ENCODE measurements at places on chromosomes 6 and 20.

GRCh38 chr20:37947943-37948342 lies 45.0 kb downstream of the VSTM2L start:
- DNase-seq: no peak

GRCh38 chr6:147717991-147718390 lies 209.5 kb downstream of the SAMD5 start:
- DNase-seq: no peak

- no peak for DNase-seq
Measured at GRCh38 chr6:89479897-89480296, 46.9 kb downstream of the ANKRD6 start.

DNA sequence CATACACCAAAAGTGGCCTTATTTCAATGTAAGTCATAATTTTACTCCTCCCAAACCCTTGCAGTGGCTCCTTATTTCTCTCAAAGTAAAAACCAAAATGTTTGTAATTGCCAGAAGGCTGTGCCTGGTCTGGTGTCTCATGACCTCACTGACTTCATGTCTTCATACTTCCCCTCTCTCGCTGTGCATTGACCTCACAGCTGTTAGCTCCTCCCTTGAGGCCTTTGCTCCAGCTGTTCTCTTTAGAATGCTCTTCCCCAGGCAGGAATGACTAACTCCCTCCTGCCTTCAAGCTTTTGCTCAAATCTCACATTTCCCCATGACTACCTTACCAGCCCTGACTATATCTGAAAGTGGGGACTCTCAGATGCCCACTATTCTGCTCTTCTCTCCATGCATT lies 83.3 kb downstream of the MTFR2 start:
- DNase-seq: no peak

GRCh38 chr6:131635384-131636340 lies 1.4 kb upstream of the ENPP3 start:
- no peak for DNase-seq

GRCh38 chr20:4283016-4283415 lies 267.7 kb upstream of the RNF24 start:
- no peak for DNase-seq

DNA sequence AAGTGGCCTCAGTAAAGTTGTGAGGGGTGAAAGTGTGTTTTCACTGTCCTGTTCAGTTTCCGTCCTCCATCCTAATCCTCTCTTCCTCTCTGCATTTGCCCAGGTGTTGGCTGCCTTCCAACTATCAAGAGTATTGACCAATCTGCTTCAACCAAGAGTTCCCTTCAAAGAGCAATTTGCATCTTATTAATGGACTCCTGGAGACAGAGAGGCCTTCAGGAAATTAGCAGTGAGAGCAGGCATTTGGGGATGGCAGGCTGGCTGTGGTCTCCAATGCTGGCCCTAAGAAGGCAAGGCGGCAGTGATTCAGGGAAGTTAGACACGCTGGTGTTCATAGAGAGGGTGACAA lies 77.2 kb downstream of the GPR6 start:
- DNase-seq: no peak

DNA sequence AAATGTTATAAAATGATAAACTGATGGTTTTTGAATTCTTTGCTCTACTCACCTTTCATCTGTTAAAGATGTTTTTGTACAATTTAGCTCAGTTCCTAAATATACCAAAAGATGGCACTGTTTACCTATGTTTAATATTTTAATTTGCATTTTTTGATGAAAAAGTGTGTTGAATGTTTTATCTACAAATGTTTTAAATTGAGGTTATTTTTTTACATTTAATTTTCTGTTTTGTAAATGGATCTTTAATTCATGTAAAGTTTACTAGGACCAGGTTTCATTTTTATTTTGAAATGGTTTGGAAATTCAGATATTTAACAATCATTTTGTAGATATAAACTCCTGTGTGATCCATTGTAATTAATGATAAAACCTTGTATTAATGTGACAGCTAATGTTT lies 30.0 kb downstream of the CDKAL1 start:
- DNase-seq: no peak

- no peak for DNase-seq
Measured at GRCh38 chr20:58584881-58585752, 66.0 kb upstream of the STX16 start.

GRCh38 chr6:147944122-147944521 lies 398.5 kb upstream of the SASH1 start:
- no peak for DNase-seq
